RPMI7951 (cell line): ENCODE measurements at places on chromosomes 2 and 18. TPM values are rescaled to one million over a fixed set of nuclear protein-coding genes. Genes with fewer than 3 reads are reported as not detected.
A peak's percentile ranks its signal among the peaks of the same experiment; 100 is the strongest.

DNA sequence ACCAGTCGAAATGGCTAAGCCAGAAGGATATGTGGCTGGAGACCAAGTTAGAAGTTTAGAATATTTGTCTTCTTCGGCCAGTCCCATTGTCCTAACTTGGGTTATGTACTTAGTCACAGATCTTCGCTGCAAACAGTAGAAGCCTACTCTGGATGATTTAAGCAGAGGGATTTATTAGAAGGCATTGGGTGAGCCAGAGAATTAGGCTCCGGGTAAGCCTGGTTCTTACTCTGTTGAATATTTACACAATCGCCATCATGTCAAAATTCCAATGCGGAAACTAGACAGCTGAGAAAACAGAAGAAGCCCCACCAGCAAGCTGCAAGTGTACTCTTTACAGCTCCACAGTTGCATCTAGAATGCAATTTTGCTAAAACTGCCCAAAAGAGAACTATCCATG lies 276.6 kb downstream of the CMPK2 start:
- DNase-seq: no peak

Gene GAL3ST2
- total RNA-seq: not detected in 2 replicates

Gene SMC6
- 23.9 and 28.5 TPM in 2 replicates for total RNA-seq

DNA sequence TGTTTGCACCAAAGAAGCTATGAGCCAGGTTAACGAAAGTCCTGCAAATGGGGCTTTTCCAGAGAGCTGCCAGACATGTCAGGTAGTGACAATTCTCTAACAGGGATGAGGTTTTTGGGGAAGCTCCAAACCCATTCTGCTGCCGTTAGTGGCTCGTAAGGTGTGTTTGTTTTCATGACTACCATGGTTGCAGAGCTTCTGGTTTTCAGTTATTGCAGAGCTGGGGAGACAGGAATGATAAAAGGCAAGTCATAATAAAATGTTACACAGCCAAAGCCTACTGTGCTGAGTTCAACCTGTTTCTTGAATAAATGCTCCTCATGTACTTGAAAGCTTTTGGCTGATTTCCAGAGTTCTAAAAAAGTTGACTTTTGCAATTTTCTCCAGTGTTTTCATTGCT lies 209.2 kb upstream of the STK17B start:
- no peak for DNase-seq

Gene ZFP36L2
- total RNA-seq: 6.4 and 9.1 TPM in 2 replicates

- DNase-seq: no peak
Measured at GRCh38 chr18:46335534-46336101, 231.4 kb downstream of the HAUS1 start.

DNA sequence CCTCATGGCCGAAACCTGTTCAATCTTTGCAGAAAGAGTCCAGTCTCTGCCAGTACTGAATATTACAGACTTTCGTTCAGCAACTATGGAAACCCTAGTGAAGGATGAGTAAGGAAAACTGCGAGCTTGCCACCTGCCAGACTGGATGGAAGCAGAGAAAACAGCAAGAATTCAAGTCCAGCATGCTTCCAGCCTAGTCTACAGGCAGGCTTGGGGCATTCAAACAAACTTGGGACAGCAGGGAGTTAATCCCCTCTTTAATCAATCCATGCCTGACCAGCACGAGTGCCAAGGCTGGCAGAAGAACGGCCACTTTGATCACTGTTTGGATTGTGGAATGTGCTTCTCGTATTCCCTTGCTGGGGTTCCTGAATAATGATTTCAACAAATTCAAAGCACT lies 145.2 kb downstream of the EPHA4 start:
- DNase-seq: no peak

DNA sequence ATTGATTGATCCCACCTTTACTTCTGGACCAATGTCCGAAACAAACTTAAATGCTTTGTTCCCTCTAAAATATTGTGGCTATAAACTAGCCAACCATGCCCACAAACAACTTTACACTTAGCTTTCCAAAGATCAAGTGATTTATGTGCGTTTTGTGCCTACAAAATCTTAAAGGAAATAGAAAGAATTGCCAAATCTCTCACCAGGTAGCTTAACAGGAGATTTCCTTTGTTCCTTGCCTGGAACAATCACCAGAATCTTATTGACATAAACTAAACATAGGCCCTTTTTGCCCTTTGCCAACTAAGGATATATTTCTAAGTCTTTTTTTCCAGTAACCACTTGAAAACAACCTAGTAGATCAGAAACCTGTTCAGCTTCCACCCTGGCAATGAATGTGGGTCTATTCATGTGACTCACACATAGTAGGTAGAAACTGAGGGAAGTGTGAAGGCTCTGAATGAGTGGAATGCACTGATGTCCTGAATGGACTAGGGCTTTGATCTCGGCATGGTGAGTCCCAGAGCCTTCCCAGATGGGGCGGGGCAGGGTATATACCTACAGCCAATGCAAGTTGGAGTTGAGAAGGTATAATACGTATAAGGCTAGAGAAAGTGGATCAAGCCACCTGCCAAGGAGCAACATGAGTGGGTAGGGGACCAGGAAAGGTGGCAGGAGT lies 94.6 kb upstream of the PPP1CB start:
- DNase-seq: no peak

GRCh38 chr2:150125708-150126107 lies 361.8 kb downstream of the RND3 start:
- DNase-seq: no peak

Gene TBC1D8
- total RNA-seq: 8.0 and 14.5 TPM in 2 replicates

DNA sequence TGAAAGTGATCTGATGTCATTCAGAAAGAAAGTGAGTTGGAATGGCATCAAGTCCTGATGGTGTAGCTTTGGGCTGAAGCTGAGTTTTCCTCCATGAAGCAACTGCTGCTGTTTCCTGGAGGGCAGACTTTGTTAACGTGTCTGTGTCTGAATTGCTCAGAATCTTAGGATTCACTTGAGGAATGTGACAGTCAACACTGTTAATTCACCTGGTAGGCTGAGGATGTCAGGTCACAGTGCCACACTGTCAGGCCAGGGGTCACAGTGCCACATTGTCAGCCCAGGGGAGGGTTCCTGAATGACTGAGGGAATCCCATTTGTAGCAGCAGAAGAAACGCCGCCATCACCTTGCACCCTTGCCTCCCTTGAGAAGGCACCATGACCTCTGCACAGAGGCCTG lies 39.4 kb downstream of the LYPD6B start:
- DNase-seq: no peak

Gene GAREM2
- 0.88 and 1.8 TPM in 2 replicates for total RNA-seq

GRCh38 chr18:79964330-79965118 lies at the start of gene HSBP1L1:
HSBP1L1 (plus strand) TSS chr18:79964643; CDS start chr18:79964736, 93 bp downstream.
- DNase-seq: no peak

DNA sequence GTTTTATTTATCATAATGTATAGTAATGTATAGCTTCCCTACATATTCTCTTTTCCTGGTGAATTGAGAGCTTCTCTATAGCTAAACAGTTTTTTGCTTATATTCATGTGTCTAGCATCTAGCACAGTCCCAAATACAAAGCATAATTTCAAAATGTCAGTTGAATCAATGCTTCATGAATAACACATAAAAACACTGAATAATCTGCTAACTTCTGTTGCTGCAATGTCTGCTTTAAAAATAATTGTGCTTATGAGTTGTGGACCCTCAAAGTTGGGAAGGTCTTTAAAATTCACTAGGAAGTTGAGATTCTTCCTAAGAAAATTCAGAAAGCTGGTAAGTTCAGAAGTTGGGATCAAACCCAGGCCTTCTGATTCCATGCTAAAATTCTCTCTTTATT lies 600.9 kb upstream of the FAM98A start:
- DNase-seq: no peak

- no peak for DNase-seq
Measured at GRCh38 chr2:31504311-31504710, 76.4 kb downstream of the SRD5A2 start.

Gene EMILIN2
- 5.4 and 8.1 TPM in 2 replicates for total RNA-seq

Gene PRKAG3
- not detected in 2 replicates for total RNA-seq

Gene CDH20
- not detected in 2 replicates for total RNA-seq

DNA sequence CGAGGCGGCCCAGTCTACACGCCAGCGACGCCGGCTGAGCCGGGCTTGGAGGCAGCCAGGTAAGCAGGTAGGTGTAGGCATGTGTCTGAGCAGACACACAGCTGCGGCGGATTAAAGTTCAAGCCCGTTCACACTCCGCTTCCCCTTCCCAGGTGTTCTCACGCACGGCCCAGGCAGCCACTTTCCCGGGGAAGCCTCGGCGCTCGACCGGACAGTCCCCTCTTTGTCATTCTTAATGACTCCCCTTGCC lies 367 bp downstream of the TGFA start:
- no peak for DNase-seq

DNA sequence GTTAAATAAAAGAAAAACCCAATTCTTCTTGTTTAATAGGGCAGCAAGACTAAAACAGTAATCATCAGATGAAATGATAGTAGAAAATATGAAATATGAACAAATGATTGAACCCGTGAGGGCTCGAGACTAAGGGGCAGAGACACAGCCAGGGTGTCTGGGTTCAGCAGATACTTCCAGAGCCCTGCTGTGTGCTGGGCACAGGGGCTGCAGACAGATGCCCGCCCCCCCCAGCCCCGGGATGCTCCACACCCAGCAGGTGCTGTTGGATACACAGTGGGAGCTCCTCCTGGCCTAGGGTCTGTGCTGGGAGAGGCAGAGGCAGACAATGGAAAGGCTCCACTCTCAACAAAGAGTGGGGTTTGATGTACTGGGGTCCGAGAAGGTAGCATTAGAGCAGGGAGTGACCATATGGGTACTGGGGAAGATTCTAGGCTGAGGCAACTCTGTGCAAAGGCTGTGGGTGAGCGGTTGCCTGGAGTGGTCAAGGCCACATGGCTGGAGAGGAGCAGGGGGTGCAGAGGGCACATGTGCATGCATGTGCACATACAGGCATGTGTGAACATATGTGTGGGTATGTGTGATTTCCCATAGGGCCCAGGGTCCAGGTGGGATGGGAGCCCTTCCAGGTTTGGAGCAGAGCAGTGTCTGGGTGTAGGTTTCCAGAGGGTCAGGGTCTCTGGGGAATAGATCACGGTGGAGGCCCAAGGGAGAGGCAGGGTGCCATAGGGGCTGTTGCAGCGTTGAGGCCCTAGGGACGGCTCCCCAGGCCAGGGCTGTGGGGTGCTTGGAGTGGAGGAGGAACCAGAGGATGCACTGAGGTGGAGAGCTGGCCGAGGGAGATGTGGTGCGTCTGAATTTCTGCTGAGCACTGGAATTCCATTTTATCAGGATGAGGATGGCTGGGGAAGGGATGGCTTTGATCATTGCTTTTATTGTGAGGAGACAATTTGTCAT lies 36.7 kb downstream of the LDLRAD4 start:
- no peak for DNase-seq

- peak; percentile 21 for DNase-seq
Measured at GRCh38 chr2:195601361-195601760, 55.7 kb upstream of the SLC39A10 start.

DNA sequence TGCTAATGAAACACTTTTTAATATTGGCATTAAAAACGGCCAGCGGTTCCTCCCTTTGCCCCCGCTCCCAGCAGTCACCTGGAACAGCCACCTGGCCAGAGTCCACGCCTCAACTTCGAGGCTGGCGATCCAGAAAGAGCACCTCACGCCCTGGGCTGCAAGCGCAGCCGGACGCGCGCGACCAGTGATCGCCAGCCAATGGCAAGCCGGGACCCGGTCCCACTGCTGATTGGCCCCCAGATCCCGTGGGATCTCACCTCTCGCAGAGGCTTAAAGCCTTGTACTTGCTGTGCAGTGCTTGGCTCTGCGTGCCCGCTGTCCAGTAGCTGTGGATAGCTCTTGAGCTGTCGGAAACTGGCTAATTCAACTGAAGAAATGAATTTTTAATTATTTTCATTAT lies 4.1 kb upstream of the RBM45 start:
- no peak for DNase-seq

DNA sequence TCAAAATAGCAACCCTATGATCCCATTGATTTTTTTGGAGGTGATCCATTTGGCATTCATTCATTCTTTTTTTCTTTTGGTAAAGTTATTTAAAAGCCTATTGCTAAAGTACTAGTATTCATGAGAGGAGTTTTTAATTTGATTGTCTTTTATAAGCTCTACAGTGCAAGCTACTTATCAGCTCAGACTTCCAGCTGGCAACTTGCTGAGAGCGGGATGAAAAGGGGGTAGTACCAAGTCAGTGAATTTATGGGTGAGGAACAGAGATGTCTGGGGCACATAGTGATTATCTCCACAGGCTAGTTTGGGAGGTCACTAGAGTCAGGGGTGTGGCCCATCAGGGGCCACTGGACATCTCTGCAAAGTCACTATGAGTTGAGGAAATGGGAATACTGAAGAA lies 202.4 kb downstream of the PIK3C3 start:
- DNase-seq: no peak

Gene TEX44
- total RNA-seq: not detected in 2 replicates

Gene ANKRD23
- total RNA-seq: 0.84 and 1.8 TPM in 2 replicates

DNA sequence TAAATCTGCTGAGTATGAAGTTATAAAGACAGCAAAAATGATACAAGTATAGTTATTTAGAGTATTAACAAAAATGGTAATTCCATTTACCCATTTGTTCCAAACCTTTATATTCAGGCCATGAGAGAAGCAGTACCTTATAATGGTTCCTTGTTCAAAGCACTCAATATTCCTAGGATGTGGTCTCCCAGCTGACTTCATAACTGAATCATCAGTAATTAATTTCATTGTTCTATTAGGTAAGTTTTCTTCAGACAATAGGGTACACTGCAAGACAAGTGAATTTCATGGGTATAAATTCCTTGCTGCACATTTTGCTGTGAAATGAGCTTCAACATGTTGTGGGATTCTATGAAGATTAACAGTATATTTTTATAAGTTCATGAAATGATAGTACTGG lies 550.8 kb upstream of the ZEB2 start:
- DNase-seq: no peak

Gene MATN3
- total RNA-seq: 5.3 and 6.0 TPM in 2 replicates

DNA sequence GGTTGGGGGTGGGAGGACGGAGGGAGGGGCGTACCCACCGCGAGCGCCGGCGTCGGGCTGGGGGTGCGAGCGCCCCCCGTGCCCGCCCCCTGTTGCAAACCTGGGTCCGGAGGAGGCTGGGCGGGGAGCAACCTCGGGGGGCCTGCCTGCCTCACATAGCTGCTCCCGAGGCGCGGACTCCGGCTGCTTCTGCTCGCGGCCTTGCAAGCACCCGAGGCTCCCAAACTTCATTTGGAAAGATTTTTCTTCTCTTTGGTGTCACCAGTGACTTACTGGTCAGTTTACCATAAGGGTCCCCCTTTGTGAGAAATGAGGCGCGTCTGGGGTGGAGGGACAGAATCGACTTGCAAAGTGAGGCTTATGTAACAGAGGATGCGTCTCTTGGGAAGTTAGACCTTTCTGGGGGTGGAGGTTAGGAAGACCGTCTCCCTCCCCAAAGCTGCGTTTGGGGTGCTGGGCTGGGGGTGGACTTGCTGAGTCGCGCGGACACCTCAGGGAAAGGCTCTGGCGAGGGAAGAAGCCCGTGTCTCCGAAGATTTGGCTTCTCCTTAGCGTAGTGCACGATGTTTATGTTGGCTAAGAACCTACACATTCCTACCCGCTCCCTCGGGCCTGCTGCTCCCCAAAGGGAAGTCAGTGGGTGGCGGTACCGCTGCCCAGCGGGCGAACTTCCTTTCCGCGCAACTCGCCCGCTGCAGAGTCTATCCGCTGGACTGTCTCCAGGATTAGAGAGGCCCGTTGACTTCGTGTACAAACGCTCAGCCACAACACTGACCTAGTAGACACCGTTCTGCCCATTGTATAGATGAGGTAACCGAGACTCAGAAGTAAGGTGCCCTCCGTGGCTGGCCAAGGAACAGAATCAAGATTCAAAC lies 559 bp downstream of the TMEM37 start:
- no peak for DNase-seq

Gene AP1S3
- 2.0 and 3.2 TPM in 2 replicates for total RNA-seq

- DNase-seq: peak; percentile 99
Measured at GRCh38 chr2:207258263-207258991, 92.7 kb upstream of the KLF7 start.

Gene ZSCAN30
- total RNA-seq: 6.6 and 10.6 TPM in 2 replicates
